Substantia nigra (tissue), 51 donors: ENCODE measurements at places on chromosomes 7 and 10.
A peak's percentile ranks its signal among the peaks of the same experiment; 100 is the strongest.

DNA sequence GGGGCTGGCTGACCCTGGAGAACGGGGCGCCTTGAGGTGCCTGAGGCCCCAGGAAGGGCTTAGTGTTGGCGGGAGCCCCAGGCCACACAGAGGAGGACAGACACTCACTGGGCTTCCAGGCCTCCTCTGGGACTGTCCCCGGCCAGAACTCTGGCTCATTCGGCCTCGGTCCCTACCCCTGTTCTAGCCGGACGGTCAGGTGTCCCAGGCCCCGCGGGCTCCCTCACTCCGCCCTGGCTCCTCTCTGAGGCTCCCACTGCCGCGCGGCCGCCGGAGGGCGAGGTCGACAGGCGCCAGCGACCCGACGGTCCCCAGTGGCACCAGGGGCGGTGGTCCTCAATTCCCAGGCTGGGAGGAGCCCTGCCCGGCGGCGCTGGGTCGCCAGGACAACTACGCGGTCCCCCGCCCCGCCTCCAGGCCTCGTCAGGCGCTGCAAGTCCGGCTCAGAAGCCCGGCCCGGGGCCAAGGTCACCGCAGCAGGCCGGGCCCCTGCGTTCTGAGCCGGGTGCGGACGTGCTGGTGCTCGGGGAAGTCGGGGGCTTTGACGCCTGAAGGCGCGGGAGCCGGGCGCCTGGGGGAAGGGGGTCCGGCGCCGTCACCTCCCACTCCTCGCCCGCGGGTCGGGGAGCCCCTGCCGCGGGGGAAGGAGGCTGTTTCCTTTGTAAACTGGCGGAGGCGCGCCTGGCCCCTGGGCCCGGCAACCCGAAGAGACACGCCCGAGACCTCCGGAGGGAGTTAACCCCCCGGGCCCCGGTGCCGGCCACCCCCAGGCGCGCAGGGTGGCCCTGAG is 1.1 kb upstream of the PWWP2B start:
- DNase-seq: no peak

- no peak for DNase-seq
Observed at GRCh38 chr7:48035967-48036478, 680 bp downstream of the C7orf57 start.

GRCh38 chr10:100709146-100710082 is 36.0 kb upstream of the PAX2 start:
- DNase-seq: no peak

- DNase-seq: no peak
Observed at GRCh38 chr10:91766676-91767075, 31.6 kb upstream of the TNKS2 start.

DNA sequence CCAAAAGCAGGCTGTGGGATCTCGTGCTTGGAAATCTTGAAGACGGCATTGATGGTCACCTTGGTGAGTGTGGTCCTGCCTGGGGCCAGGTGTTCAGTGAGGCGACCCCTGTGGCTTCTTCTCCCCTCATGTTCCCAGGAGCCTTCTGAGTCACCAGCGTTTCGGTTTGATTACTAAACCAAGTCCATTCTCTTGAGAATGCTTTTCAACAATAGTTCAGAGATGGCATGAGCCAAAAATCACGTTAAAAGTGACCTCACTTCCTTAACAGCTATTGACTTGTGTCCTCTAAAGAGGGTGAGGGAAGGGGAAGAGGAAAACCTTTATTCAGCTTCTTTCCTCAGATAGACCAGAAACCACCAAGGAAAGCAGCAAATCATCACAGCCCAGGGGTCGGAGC is 315.2 kb downstream of the GATA3 start:
- no peak for DNase-seq

DNA sequence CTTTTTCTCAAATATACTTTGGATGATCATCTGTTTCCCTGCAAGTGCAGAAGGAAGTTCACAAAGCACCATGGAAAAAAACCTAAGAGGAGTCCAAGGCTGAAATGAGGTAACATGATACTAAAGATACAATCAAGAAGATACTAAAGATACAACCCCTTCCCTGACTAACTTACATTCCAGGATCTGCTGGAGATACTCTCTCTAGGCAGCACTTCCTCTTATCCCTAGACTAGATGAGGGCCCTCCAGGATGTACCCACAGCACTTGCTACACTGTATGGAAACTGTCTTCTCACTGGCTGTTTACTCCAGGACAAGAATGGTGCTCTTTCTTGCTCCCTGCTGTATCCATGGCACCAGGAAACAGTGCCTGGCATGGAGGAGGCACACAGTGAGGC is 116.4 kb upstream of the NFE2L3 start:
- no peak for DNase-seq

GRCh38 chr10:62054830-62055229 is 153.3 kb downstream of the ARID5B start:
- DNase-seq: no peak

DNA sequence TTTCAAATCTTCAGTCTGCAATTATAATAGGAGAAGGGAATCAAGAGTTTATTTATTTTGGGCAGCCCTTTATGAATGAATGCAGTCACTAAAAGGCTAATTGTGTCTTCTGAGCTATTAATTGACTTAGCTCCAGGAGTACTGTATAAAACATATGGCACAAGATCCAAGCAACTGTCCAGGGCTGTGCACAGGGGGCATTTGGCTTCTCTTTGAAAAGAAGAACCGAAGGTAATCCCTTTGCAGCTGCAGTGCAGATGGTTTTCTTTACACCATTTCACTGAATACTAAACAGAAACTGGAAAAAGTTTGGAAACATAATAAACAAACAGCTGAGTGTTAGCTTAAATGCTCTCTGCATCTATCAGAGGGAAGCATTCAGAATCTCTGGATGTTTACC is 282.6 kb upstream of the LRRN3 start:
- no peak for DNase-seq

GRCh38 chr10:70699659-70700174 is 27.4 kb downstream of the ADAMTS14 start:
- no peak for DNase-seq

GRCh38 chr7:3760651-3761050 is 459.6 kb downstream of the SDK1 start:
- no peak for DNase-seq

GRCh38 chr10:116164291-116164690 is 108.7 kb downstream of the GFRA1 start:
- DNase-seq: peak; percentile 15

GRCh38 chr7:26343320-26343832 is 51.7 kb downstream of the SNX10 start:
- no peak for DNase-seq

- DNase-seq: no peak
Observed at GRCh38 chr10:44334621-44335184, 50.2 kb downstream of the CXCL12 start.

- DNase-seq: no peak
Observed at GRCh38 chr10:77864151-77864851, 62.3 kb downstream of the DLG5 start.

GRCh38 chr7:104861729-104862390 is 152.1 kb upstream of the KMT2E start:
- no peak for DNase-seq

- no peak for DNase-seq
Observed at GRCh38 chr10:124864421-124865193, 63.0 kb downstream of the ABRAXAS2 start.

- no peak for DNase-seq
Observed at GRCh38 chr7:81810476-81811155, 40.8 kb upstream of the HGF start.

- DNase-seq: no peak
Observed at GRCh38 chr10:114492351-114493037, 88.2 kb upstream of the AFAP1L2 start.

DNA sequence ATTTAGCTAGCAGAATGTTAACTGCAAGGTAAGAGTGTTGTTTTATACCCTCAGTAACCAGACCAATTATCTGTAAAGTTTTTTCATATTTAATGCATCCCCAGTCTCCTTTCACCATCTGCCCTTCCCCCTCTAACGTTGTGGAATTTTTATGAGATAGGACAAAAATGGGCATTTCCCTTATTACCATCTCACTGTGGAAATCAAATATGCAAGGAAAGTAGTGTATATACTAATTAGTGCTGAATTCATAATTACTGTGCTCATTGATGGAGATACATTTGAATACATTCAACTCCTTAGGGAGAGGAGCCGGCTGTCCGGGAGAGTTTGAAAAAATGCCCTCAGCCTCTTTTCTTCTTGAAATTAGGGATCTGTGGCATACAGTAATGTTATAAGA is 423.4 kb upstream of the MGMT start:
- no peak for DNase-seq

DNA sequence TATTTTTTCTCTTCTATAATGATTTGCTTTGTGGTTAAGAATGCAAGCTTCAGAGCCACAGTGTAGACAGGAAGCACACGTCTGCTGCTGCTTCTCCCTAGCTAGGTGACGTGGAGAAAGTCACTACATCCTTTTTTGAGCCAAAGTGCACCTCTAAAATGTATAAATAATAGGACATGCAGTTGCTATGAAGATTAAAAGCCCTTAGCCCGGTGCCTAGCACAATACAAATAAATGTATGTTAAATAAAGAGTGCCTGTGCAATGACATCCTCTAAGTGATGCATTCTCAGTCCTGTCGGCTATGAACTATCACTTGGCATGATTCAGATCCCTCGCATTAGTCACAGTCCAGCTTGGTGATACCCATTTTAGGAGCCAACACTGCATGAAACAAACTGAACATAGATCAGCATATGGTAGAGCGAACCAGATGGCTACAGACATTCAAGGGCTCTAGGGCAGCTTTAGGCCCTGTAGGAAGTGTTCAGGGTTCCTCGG is 4.8 kb upstream of the TRDMT1 start:
- no peak for DNase-seq

DNA sequence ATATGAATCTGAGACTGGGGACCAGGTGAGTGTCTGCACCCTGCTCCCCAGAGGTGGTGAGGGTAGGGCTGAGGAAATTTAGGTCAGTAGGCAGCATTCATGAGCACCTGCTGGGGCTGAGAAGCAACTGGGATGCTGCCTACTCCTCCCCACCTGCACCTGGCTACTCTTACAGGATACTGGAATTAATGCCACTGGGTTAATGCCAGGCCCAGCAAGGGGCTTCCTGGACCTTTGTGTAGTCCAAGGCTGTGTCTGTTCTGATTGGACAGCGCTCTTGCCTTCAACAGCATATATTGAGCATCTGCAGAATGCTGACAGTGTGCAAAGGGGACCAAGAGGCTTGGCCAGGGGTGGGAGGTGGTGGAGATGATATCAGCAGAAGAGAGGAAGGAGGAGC is 32.1 kb downstream of the ADCYAP1R1 start:
- no peak for DNase-seq

DNA sequence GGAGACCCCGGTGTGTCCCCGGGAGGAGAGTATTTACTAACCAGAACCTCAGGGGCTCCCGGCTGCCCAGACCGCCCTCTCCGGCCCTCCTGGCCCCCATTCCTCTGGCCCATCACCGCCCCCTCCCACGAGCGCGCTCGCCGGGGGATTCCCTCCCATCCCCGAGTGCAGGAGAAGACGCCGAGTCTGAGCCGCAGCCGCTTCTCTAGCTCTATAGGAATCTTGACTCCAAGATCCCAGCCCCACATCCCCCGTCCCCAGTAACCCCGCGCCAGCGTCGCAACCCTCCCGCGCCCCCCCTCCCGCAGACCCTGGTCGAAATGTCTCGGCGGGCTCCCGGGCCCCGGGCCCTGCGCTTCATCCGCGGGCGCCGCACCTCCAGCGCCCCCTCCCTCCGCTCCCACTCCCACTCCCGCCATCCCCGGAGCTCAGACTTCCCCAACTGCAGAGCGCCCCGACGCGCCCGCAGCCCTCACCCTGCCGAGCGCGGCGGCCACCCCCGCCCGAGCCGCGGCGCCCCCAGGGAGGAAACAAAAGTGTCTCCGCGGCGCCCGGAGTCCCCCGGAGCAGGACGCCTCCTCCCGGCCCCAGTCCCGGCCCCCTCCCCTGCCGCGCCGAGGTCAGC is 541 bp downstream of the ELMO1 start:
- no peak for DNase-seq

DNA sequence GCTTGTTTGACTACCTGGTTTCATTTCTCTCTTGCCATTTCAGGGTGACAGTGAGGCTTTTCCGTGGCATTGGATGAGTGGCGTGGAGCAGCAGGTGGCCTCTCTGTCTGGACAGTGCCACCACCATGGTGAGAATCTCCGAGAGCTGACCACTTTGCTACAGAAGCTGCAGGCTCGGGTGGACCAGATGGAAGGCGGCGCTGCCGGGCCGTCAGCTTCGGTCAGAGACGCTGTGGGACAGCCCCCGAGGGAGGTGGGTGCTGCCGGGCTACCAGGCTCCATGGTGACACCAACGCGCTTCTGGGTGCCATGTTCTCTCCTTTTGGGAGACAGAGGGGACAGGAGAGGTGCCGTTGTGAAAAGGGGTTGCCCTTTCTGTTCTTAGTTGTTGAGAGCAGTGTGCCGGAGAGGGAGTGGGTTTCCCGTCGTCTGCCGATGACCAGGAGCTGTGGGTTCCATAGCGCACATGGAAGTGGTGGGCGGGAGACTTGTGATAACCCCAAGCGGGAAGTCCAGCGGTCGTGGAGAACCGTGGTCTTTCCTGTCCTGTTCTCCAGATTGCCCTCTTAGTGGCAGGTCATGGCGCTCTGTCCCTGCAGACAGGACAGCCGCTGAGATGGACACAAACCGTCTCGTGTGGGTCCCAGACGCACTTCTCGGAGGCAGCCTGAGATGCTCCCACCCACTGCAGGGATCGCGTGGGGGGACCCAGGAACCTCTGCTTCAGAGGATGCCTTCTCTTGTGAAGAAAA is 21.3 kb downstream of the SUN1 start:
- DNase-seq: no peak

DNA sequence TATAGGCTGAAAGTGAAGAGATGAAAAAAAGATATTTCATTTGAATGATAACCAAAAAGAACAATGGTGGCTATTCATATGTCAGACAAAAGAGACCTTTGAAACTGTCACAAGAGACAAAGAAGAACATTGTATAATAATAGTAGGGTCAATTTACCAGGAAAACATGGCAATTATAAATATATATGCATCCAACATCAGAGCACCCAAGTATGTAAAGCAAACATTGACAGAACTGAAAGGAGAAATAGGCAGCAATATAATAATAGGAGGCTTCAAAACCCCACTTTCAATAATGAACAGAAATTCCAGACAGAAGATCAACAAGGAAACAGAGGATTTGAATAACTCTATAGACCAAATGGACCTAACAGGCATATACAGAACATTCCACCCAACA is 876.2 kb downstream of the GRID1 start:
- DNase-seq: no peak

DNA sequence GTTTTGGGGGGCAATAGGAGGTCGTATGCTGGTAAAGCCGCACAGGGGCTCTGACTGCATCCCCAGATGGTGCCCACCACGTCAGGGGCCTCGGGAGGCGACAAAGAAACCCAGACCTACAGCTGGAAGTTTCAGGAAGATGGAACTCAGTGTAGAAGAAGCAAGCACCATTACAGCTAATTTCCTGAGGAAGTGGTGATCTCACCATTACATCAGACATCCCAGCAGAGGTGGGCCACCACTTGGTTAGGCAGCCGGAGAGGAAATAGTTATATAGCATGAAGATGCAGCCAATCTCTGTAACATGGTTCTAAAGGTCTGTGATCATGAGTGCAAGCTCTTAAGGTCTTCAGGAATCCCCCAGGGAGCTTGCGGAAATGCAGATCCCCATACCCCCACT is 127.3 kb upstream of the PCBD1 start:
- no peak for DNase-seq
